ENCODE measurements at places on chromosomes 12 and 14. TPM values are rescaled to one million over a fixed set of nuclear protein-coding genes. Genes with fewer than 3 reads are reported as not detected.

The NACA gene
- 627 TPM for total RNA-seq

The SRSF5 gene
- 132 TPM for total RNA-seq

The KCNH3 gene
- not detected for total RNA-seq

The LALBA gene
- not detected for total RNA-seq

The CAPZA3 gene
- not detected for total RNA-seq

The GLIPR1L1 gene
- not detected for total RNA-seq

The CCDC92 gene
- total RNA-seq = 16.6 TPM

The ALX1 gene
- not detected for total RNA-seq

The BATF gene
- total RNA-seq = not detected

The RPS6KA5 gene
- 2.4 TPM for total RNA-seq

The WNT1 gene
- not detected for total RNA-seq

The TMEM253 gene
- total RNA-seq = not detected

The RNASE3 gene
- not detected for total RNA-seq

The ADAMTS20 gene
- total RNA-seq = 0.12 TPM

The SLC5A8 gene
- total RNA-seq = not detected

The CLBA1 gene
- total RNA-seq = 13.6 TPM

The DEGS2 gene
- total RNA-seq = not detected

The TTC9 gene
- total RNA-seq = 1.7 TPM

The AKAP5 gene
- total RNA-seq = 0.36 TPM

The PPM1H gene
- total RNA-seq = 0.49 TPM

The PIP4K2C gene
- 34.1 TPM for total RNA-seq

The BDKRB2 gene
- total RNA-seq = 3.5 TPM

The CCDC88C gene
- under 0.01 TPM for total RNA-seq

The SYNDIG1L gene
- total RNA-seq = not detected

The B4GALNT3 gene
- total RNA-seq = 0.32 TPM

The BEGAIN gene
- total RNA-seq = not detected

The ANO4 gene
- not detected for total RNA-seq

The IFI27 gene
- 282 TPM for total RNA-seq

The APOLD1 gene
- total RNA-seq = 5.1 TPM

The AMN gene
- total RNA-seq = 0.16 TPM

The A2ML1 gene
- total RNA-seq = under 0.01 TPM

The BCL11B gene
- 0.36 TPM for total RNA-seq

The TTC6 gene
- not detected for total RNA-seq

The AMHR2 gene
- total RNA-seq = not detected

The SCNN1A gene
- total RNA-seq = 0.85 TPM

The INSM2 gene
- not detected for total RNA-seq

The TC2N gene
- 0.97 TPM for total RNA-seq

The TOMM20L gene
- total RNA-seq = not detected

The COA8 gene
- 22.6 TPM for total RNA-seq

The CFAP54 gene
- 3.4 TPM for total RNA-seq

The DIABLO gene
- 45.7 TPM for total RNA-seq

The HOXC10 gene
- total RNA-seq = not detected

The SRRM4 gene
- not detected for total RNA-seq

The SERPINA5 gene
- not detected for total RNA-seq

The SLC6A15 gene
- 10.8 TPM for total RNA-seq

The PLEKHG7 gene
- total RNA-seq = not detected

The DRAM1 gene
- total RNA-seq = 108 TPM

The ADAM21 gene
- total RNA-seq = not detected

The LRFN5 gene
- not detected for total RNA-seq

The HOXC4 gene
- 0.24 TPM for total RNA-seq

The DHRS2 gene
- not detected for total RNA-seq

The APEX1 gene
- total RNA-seq = 91.2 TPM

The EGLN3 gene
- 0.12 TPM for total RNA-seq

The KIF21A gene
- total RNA-seq = 5.5 TPM

The PTPRQ gene
- total RNA-seq = 2.2 TPM

The NDRG2 gene
- 1.5 TPM for total RNA-seq
